Right ventricle myocardium superior (tissue), 1 donor: ENCODE measurements at places on chromosomes 11 and 22. TPM values are rescaled to one million over a fixed set of nuclear protein-coding genes. Genes with fewer than 3 reads are reported as not detected.
A peak's percentile ranks its signal among the peaks of the same experiment; 100 is the strongest.

GRCh38 chr11:81104051-81104450, 1629.6 kb downstream of the FAM181B start:
- no peak for DNase-seq

GRCh38 chr11:8617063-8617462, 23.0 kb upstream of the STK33 start:
- no peak for DNase-seq

GRCh38 chr11:66068923-66069714, 953 bp upstream of the PACS1 start:
- DNase-seq = peak; percentile 62

DNA sequence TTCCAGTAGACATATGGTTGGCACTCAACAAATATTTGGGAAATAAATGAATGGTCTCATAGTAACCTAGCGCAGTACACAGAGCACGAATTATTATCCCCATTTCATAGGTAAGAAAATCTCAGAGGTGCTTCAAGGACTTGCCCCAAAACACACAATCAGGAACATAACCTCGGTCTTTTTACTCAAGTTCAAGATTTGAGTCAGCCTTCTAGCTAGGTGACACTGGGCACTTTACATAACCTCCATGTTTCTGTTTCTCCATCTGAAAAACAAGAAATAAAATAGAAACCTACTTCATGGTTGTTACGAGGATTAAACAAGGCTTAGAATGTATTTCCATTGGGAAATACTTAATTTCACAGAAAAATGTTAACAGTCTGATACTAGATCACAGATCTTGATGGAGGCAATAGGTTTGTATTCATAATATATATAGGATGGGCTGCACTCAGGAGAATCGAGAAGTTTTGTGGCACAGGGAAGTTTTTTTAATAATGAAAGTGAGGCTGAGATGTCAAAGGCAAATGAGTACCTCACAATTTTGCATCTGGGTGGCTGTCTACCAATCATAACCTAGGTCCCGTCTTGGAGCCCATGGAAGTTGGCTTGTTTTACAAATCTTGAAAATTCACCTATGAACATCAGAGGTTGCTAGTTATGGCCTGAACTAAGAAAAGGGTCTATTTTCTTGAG, 147.4 kb upstream of the ZC3H12C start:
- DNase-seq = no peak

DNA sequence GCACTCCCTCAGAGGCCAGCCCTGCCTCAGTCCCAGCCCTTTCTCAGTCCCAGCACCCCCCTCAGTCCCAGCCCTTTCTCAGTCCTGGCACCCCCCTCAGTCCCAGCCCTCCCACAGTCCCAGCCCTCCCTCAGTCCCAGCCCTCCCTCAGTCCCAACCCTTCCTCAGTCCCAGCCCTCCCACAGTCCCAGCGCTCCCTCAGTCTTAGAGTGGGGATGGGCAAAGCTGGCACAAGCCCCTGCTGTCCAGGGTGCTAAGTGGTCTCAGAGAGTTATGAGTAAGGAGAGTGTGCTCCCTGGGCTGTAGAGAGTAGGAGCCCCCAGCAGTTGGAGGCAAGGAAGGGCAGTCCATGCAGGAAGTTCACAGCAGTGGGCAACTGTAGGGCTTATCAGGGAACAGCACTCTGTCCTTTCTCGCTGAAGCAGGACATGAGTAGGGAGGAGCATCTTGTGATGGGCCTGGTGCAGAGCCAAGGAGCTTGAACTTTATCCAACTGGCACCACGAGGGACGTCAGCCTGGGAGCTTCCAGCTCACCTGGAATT, 51.4 kb upstream of the CRYBB3 start:
- DNase-seq = no peak

DNA sequence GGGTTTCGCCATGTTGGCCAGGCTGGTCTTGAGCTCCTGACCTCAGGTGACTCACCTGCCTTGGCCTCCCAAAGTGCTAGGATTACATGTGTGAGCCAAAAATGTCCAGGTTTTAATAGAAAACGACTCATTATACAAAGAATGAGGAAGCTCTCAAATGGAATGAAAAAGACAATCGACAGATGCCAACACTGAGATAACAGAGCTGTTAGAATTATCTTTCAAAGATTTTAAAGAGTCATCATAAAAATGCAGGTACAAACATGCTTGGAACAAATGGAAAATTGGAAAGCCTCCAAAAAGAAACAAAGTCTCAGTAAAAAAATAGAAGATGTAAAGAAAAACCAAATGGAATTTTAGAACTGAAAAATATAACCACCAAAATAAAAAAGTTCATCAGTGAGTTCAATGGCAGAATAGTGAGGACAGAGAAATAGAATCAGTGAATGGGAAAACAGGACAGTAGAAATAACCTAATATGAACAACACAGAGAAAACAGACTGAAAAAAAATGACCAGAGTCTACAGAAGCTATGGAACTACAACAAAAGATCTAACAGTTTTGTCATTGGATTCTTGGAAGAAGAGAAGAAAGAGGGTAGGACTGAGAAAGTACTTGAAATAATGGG, 10.9 kb downstream of the GAB2 start:
- DNase-seq = no peak

- DNase-seq = no peak
These were observed 40.6 kb downstream of the TRMU start for GRCh38 chr22:46376111-46376510.

DNA sequence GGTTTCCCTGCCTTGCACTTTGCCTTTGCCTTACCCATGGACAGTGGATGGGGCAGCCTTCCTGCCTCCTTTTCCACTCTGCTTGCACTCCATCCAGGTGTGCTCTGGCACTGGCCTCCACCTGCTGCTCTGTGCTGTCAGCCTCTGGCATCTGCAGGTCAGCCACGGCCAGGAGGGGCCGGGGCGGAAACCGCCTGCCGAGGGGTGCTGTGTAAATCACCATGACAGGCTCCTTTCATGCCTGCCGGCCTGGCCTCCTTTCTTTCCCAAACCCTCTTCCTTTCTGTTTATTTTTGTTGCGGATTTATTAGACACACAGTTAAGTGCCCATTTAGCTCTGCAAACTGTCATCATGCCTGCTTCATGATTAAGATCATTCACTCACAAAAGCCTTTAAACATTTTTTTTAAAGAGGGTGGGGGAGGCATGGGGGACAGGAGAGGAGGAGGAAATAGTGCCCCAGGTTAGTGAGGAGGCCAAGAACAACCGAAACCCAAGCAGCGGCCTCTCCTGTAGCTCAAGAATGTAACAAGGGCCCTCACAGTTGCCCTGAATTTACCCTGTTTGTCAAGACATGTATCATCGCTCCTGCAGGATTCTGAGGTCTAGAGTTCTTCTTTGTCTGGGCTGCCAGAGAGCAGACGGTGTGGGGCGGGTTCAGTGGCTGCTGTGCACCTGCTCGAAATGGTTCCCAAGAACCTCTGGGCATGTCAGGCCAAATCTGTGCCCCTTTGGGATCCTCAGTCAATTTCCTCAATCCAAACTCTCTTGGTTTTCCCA, 83.3 kb downstream of the BARX2 start:
- no peak for DNase-seq

DNA sequence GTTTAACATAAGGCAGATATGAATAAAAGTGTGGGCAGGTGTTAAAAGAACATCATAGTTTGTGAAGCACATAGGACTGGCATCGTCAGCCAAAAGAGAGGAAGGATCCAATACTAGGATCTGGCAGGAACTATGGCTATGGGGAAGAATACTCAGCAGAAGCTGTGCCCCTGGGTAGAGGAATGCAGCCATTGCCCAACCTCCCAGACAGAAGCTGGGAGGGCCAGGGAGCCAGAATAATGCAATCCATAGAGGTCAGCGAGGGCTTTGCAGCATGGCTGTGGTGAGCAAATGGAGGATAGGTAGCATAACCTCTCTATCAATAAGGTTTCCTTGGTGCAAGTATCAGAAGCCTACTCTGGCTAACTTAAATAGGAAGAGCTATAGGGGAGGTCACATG, 11.7 kb upstream of the CSTF3 start:
- DNase-seq = peak; percentile 51

DNA sequence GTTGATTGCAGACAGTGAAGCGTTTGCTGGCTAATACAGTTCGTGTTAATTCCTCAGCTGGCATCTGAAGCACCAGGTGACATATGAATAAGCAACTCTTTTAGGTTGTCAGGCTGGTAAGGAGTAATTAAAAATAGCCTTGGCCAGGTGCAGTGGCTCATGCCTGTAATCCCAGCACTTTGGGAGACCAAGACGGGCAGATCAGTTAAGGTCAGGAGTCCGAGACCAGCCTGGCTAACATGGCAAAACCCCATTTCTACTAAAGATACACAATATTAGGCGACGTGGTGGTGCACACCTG, 74.9 kb downstream of the CECR2 start:
- no peak for DNase-seq

GRCh38 chr11:75376175-75376574, 23.1 kb upstream of the RPS3 start:
- no peak for DNase-seq

- peak; percentile 88 for DNase-seq
These were observed 19.3 kb downstream of the TSSC4 start for GRCh38 chr11:2419638-2420501.

- DNase-seq = no peak
These were observed 113.3 kb downstream of the FAM76B start for GRCh38 chr11:95676308-95676707.

GRCh38 chr11:28690746-28691145, 582.6 kb downstream of the METTL15 start:
- DNase-seq = no peak

GRCh38 chr11:77503006-77503405, 29.1 kb upstream of the PAK1 start:
- DNase-seq = no peak

GRCh38 chr22:48890693-48891554, 936.7 kb downstream of the BRD1 start:
- DNase-seq = peak; percentile 27

DNA sequence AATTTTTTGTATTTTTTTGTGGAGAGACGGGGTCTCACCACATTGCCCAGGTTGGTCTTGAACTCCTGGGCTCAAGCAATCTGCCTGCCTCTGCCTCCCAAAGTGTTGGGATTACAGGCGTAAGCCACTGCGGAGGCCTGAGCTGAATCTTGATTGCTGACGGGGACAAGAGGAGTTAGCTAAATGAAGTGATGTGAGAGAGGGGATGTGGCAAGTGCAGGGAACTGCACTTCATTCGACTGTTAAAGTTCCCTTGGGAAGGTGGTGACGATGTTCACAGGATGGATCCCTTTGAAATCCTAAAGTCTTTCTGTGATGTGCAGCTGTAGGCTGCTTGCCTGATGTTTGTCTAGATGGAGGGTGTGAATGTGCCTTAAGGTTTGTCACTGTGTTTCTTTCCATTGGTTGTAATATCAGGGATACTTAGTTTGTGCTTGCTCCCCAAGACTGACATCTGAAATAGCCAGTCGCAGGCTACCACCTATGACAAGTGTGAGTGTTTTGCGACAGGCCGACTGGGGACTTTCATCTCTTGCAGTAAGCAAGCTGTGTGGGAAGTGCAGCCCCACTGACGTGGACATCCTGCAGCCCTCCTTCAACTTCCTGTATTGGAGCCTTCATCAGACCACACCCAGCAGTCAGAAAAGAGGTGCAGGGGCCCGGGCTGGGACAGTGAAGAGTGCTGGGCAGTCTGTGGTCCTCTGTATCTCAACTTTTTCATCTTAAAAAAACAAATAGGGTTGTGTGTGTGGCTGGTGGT, 19.6 kb upstream of the CCDC134 start:
- DNase-seq = peak; percentile 80

GRCh38 chr11:86138958-86139357, 70.1 kb upstream of the PICALM start:
- DNase-seq = no peak

- no peak for DNase-seq
These were observed 98.1 kb upstream of the KIRREL3 start for GRCh38 chr11:127098684-127099083.

- DNase-seq = no peak
These were observed 601.8 kb downstream of the INSC start for GRCh38 chr11:15716550-15716949.

- DNase-seq = no peak
These were observed 166.0 kb downstream of the TENM4 start for GRCh38 chr11:79274636-79275331.

DNA sequence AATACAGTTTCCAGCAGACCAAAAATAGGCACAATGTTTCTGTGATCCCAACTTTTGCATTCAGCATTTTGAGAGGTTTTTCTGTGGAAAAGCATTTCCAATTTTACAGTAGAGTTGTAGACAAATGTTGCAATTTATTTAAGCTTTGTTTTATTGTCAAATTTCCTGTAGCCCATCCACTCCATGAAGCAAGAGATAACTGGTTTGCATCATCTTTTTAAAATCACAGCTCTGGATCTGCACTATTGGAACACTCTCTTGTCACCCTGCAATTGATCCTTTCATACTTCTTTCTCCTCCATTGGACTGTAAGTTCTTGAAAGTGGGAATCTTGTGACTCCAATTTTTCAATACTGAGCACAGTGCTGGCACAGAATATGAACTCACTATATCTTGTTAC, 86.0 kb downstream of the MAML2 start:
- no peak for DNase-seq

- DNase-seq = no peak
These were observed 46.2 kb downstream of the SHANK2 start for GRCh38 chr11:71206186-71206585.

- no peak for DNase-seq
These were observed 3.7 kb downstream of the KRTAP5-4 start for GRCh38 chr11:1618231-1618630.

DNA sequence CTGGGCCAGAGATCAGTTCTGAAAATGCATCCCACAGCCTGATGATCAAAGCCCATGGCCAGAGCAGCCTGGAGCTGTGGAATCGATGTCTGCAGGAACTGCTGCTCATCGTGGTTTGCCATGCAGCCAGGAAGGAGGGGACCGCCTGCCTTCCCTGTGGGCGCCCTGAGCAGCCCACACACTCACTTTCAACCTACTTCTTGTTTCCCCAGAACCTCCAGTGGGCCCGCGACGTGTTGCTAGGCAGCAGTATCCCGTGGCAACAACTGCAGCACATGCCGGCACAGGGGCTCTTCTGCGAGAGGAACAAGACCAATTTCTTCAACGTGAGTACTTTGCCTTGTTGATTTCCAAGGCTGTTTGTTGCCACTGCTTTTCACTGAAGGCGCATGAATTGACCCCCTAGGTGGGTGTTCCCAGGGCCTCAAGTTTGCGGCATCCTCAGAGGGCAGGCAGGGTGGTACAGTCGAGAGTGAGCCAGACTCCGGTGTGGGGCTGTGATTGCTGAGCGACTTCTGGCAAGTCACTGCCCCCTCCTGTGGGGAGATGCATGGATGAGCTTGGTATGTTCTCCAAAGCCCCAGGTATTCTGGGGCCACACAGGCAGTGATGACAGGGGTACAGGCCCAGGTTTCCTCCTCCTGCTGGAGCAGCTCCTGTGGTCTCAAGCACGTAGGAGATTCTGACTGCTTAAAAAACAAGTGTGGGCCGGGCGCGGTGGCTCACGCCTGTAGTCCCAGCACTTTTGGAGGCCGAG, 47.0 kb upstream of the SUSD2 start:
- DNase-seq = peak; percentile 66

The SLC29A2 gene
- total RNA-seq = 16.3 TPM

The TPBGL gene
- total RNA-seq = 0.11 TPM

The PANX3 gene
- not detected for total RNA-seq

The QSER1 gene
- 13.3 TPM for total RNA-seq

The LAYN gene
- 3.0 TPM for total RNA-seq

The SUSD2 gene
- total RNA-seq = 2.6 TPM

The OR5B3 gene
- total RNA-seq = not detected

The ANKK1 gene
- total RNA-seq = not detected

The OR52I2 gene
- not detected for total RNA-seq

The MS4A8 gene
- total RNA-seq = not detected

The RASSF10 gene
- total RNA-seq = 0.22 TPM
